NCI-H2081 (cell line): ENCODE measurements at places on chromosomes 7 and 10.

DNA sequence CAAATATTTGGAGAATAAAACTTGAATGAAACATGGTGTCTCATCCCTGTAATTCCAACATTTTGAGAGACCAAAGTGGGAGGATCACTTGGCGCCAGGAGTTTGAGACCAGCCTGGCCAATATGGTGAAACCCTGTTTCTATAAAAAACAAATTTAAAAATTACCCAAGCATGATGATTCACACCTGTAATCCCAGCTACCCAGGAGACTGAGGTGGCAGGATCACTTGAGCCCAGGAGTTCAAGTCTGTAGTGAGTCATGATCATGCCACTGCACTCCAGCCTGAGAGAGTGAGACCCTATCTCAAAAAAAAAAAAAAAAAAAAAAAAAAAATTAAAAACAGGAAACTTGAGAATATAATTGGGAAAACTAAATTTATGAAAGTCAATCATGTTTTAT lies 481.1 kb downstream of the SEMA3D start:
- no peak for DNase-seq

- no peak for DNase-seq
Observed at GRCh38 chr10:132270256-132270655, 37.5 kb downstream of the STK32C start.

DNA sequence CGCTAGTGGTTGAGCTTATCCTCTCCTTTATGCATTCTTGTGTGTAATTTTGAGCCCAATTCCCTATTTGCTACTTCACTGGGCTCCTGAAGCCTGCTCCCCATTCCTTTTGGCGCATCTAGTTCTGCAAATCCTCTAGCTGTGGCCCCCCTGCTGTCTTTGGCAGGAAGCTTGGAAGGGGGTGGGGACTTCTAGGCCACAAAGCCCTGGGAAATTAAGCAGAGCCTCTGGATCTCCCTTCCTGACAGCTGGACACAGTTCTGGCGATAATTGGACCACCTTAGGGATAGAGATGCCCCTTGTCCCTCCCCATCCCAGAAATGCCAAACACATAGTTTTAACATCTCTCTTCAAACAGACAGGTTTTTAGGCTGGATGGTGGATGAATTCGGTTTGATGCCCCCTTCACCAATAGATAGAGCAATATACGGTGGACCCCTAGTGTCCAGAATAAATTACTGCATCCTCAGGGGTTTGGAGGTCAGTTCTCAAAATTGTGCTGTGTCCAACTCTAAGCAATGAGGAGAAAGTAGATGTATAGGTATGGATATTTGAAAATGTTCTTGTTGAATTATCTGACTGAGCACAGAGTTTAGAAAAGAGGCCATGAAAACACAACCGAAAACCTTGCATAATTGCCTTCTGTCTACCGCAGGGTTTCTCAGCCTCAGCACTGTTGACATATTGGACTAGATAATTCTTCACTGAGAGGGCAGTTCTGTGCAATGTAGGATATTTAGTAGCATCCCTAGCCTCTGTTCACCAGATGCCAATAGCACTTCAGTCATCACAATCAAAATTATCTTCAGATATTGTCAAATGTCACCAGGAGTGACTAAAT lies 75.5 kb downstream of the PAPSS2 start:
- peak; percentile 40 for DNase-seq

DNA sequence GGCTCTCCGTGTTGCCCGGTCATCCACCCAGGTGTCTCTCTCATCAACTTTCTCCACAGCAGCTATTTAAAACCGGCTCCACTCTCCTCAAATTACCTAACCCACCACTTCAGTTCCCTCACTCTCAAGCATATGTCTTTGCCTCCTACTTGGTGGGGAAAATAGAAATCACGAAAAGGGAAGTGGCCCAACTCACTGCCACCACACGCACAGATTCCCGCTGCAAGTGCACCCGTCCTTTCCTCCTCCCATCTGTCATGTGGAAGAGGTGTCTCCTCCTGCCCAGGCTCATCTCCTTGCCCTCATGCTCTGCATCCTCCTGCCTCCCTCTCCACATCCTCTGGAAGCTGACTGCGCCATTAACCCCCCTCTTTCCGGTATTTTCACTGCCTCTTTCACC lies 80.8 kb upstream of the MKX start:
- DNase-seq = no peak

GRCh38 chr10:61792097-61792716 lies 109.3 kb upstream of the ARID5B start:
- no peak for DNase-seq

DNA sequence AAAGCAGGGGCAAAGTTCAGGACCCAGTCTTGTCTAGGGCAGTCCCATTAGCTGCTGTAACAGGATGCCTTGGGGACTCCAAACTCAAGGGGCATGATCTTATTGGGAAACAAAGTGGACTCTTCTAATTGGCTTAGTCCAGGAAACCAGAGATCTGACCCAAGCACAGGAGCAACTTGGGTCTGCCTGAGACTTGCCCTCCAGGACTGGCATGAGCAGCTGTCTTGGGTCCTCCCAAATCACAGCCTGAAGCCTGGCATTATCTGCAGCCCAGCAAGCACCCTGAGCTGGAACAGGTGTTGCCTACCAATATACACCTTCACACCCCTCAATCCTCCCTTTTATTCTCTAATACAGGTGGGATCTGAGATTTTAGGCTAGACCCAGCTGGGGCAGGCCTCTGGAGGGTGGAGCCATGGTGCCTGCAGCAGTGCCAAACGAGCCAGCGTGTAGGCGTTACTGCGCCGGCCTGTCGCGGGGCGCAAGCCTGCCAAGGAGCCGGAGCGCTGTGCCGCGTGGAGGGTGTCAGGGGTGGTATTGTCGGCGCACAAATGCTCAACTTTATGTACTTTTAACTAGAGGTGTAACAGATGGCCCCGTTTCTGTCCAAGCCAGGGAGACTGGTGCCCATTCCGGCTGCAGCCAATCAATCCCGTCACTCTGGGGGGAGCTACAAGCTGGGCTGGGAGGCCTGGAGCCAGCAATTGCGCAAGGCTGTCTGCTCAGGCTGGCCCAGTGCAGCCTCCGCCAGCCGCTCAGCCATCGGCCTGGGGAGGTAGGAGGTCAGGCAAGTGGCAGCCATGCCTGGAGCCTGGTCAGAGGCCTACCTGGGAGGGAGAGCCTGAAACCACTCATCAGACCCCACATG lies 12.8 kb upstream of the LBX1 start:
- no peak for DNase-seq

- no peak for DNase-seq
Observed at GRCh38 chr7:45026984-45027773, 27.2 kb downstream of the CCM2 start.

- DNase-seq = no peak
Observed at GRCh38 chr7:35286422-35286821, 32.5 kb upstream of the TBX20 start.

DNA sequence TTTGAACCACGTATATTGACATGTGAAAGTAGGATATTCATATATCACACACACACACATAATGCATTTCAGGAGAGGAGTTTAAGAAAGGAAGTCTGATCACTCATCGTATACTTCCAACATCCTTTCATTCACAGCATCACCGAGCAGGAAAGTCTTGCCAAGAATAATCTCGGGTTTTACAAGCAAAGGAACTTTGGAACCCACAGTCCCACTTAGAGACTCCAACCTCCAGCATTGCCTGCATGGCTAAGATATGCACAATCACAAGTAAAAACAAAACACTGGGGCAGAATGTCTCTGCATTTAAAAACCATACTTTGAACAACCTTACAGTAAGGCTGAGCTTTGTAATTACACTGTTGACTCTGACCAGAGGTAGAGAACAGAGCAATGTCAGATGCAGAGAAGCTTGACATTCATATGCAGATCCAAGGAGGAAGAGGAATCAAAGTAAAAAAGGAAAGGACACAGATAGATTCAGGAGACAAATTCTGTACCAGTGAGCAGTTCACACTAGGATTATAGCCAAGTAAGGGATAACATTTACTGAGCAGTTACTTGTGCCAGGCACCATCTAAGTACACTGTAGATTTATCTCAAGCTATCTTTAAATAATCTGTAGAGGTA lies 14.8 kb downstream of the THSD7A start:
- DNase-seq = no peak
